GM12878 (cell line): ENCODE measurements at places on chromosomes 12 and 14.

GRCh38 chr14:90625445-90625844, 190.8 kb downstream of the TTC7B start:
- DNase-seq: no peak

GRCh38 chr12:112705037-112705632, 86.4 kb upstream of the RPH3A start:
- no peak for DNase-seq

DNA sequence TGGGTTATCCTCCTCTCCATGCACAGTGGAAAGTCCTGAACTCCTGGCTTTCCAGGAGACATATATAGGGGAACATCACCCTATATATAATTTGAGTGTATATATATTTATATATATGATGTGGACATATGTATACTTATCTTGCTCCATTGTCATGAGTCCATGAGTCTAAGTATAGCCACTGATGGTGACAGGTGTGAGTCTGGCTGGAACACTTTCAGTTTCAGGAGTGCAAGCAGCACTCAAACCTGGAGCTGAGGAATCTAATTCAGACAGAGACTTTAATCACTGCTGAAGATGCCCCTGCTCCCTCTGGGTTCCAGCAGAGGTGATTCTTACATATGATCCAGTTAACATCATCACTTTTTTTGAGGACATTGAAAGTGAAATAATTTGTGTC, 4.4 kb downstream of the SSTR1 start:
- DNase-seq: no peak

GRCh38 chr14:51356381-51356780, 116.3 kb downstream of the TMX1 start:
- DNase-seq: no peak

DNA sequence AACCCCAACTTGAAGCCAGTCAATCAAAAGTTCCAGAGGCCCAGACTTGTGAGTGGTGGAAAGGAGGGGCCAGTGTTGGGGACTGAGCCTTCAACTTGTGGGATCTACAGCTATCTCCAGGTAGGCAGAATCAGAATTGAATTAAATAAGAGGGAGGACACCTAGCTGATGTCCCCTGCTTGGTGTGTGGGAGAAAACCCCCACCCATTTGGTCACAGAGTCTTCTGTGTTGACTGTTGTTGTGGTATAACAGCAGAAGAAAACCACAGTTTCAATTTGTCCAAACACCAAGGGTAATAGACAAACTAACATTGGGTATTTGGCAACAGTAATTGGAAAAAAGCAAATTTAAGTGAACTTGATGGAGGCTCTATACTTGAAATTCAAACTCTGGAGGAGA, 3.4 kb upstream of the GCH1 start:
- DNase-seq: no peak

DNA sequence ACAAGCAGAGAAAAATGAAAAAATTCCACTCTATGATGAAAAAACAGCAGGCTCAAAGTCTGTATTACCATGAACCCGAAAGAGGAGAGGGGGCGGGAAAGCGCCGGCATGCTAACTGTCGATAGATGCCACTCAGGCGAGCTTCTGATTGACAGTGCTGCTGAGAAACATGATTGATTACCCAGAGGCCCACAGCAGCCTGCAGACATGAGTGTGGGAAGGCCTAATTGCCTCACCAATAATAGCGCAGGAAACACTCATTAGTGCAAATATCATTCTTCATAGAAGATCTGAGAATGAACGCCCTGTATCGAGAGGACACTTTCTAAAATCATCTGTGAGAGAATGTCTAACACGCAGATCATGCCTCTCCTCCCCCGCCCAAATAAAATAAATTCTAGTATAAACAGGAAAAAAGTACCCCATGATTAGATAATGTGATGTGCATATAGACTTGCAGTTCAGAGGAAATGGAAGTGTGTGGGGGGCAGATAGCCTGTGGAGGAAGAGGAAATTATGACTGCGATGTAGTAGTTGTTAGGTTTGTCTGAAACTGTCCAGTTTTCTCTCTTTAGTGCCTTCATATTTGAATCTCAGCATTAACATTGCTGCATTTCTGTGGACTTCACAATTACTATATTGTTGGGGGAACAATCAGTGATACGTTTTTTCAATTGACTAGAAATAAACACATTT, 15.6 kb downstream of the TPH2 start:
- DNase-seq: no peak

GRCh38 chr12:108356835-108357806, 18.0 kb upstream of the CMKLR1 start:
- no peak for DNase-seq

GRCh38 chr12:52870361-52871290, 21.8 kb upstream of the KRT78 start:
- no peak for DNase-seq

DNA sequence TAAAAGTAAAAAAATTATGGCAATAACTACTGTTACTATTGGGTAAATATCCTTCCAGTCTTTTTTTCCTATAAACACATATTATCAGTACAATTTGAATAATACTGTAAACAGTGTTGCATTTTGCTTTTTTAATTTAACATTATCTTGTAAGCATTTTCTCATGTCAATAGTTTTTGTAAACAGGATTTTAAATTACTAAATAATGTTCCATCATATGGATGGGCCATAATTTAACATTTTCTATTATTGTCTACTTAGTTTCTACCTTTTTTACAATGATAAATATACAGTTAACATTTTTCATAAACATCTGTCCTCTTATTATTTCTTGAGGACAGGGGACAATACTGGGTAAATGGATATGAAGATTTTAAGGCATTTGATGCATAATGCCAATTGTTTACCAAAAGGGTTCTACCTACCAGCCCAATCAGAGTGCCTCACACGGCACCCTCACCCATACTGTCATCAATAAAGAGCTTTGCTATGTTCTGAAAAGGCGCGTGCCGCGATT, 759 bp upstream of the ACVR1B start:
- DNase-seq: no peak

- DNase-seq: no peak
Observed at GRCh38 chr12:105466231-105466900, 135.9 kb downstream of the C12orf75 start.

DNA sequence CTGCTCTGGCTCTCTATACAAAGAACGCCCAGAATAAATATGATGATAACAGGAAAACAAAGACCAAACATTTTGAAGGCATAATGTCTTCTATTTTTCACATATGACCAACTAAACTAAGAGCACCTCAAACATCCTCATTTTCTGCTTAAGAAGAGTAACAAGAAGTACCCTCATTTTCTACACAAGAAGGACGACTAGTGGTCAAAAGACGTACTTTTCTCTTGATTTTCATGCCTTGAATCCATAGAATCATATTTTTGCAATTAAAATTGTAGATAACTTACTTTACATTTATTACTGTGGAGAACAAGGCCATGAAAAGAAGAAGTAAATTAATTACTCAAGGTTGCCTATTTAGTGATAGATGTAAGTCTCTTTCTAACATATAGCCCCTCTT, 358.6 kb downstream of the DUSP6 start:
- no peak for DNase-seq

DNA sequence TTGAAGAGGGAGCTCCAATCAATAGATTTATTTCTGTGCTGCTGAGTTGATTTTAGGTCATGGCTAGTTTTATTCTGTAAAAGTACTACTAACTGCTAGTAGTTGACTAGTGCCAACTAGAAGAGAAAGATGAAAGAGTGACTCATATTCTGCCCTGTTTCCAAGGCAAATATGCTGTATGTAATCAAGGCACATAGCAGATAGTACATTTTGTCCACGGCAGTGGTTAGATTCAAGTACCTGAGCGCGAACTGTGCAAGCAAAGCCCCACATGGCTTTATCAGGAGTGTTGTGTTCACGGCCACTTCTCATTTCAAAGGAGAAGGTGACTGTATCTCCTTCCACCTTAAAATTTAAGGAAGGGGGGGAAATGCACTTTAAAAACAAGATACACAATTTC, 126.8 kb downstream of the TRAFD1 start:
- no peak for DNase-seq

GRCh38 chr12:51188359-51189051, 15.6 kb upstream of the TFCP2 start:
- DNase-seq: peak; percentile 60

- DNase-seq: no peak
Observed at GRCh38 chr14:52545584-52546317, 6.6 kb downstream of the TXNDC16 start.

DNA sequence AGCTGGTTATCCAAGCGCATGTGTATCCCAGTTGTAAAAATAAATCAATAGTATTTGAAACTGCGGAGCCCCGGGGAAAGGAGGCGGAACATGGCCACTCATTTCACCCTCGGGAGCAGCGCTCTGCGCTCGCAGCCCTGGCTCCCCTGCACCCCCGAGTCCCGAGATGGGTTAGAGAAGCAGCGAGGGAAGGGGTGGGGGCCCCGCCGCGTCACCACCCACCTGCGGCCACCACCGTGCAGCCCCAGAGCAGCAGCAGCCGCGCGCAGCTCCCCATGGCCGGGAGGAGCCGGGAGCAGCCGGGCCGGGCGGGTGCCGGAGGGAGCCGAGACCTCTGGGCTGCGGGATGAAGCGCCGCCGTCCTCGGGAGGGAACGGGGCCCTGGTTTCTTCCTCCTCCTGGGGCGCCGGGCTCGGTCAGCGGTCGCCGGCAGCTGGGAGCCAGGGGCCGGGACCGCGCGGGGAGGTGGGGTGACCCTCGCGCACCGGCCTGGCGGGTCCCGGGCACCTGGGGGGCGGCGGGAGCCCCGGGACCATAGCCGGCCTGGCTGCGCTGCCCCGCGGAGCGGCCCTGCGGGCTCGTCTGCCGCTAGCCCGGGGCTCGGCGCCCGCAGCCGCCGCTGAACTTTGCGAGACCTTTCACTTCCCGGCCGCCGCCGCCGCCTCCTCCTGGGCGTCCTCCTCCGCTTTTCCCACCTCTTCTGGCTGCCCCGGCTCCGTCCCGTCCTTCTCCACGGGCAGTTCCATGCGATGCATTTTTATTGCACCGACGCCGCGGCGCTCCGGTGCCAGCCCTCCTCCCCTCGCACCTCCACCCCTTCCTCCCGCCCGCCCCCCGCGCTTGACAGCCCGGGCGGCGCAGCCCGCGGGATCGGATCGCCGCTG, at the start of gene NTN4:
NTN4 (minus strand) TSS at position 732 of the 884 bp plus-strand sequence; CDS start at position 277, 455 bp downstream.
- no peak for DNase-seq

GRCh38 chr12:2609020-2609419, 185.8 kb upstream of the FKBP4 start:
- no peak for DNase-seq

DNA sequence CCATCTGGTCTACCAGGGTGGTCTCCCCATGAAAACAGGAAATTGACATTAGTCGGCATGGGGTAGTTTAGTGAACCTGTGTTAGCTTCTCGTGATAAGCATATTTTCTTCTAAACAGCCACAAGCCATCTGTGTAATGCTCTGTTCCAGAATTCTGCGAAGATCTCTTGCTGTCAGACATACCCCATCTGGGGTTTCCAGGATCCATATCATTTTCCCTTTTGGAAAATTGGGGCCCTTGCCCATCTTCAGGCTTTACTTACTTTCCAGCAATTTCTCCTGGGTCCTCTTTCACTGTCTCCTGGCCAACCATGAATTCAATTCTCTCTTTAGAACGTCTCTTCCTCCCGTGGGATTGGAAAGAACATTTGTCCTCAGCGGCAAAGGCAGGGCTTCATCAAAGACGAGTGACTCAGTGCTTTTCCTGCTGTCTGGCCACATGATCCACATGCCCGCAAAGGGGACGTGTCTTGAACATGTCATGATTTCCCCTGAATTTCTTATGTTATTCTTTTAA, 21.4 kb upstream of the NCOR2 start:
- no peak for DNase-seq

DNA sequence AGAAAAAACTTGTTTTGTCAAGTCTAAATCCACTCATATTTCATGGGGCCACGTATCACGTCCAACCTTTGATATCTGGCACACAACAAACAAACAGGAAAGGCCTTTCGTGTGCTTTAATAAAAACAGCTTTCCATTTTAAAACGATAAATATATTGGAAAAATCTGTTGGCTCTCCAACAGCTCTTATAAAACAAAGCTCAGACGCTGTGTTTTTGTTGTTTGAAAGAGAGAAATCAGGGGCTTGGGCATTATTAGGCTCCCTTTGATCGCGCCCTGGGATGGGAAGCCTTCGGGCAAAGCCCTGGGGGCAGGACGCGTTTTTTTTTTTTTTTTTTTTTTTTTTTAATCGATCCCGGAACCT, 429 bp upstream of the PLEKHA5 start:
- DNase-seq: no peak

- DNase-seq: no peak
Observed at GRCh38 chr12:31370531-31371255, 44.7 kb upstream of the SINHCAF start.

DNA sequence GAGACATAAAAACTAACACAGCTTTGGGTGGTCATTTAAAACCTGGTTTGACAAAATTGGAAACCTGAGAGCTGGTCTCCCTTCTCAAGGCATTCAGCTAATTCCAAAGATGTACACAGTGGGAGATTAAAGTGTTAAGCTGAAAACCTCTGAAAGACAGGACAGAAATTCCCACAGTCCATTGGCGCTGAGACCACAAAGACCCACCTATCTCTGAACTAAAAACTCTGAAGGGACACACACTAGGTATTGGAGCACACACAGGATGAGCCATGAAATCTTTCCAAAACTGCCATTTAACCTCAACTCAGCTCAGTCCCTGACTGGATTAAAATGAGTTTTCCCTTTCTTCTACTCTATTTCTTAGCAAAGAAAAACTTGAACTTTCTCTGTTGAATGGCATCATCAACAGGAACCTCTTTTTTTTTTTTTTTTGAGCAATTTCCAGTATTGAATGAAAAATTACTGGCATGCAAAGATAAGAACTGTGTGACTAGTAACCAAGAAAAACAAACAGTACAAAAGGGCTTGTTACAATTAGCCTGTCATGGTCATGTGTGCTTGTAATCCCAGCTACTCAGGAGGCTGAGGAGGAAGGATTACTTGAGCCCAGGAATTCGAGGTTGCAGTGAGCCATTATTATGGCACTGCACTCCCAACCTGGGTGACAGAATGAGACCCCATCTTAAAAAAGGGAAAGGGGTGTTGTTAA, 82.4 kb downstream of the IPO8 start:
- DNase-seq: no peak

DNA sequence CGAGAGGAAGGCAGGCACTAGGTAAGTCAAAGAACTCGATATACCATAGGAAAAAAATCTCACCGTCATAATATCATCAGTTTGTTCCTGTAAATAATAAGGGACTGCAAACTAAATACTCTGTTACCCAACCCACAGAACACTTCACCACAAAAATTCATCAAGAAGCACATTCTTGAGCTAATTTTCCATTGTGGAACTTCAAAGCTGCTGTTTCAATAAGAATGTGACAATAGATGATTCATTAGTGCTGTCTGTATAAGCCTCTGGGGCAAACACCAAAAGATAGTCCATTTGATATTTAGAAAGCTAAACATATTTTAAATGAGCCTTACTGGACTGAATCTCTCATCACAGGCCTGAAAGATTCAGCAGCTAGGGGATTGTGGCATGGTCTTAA, 219.4 kb downstream of the KSR2 start:
- no peak for DNase-seq

- no peak for DNase-seq
Observed at GRCh38 chr14:76019676-76020075, 34.1 kb downstream of the IFT43 start.
